ENCODE measurements at places on chromosomes 12 and 14. TPM values are rescaled to one million over a fixed set of nuclear protein-coding genes. Genes with fewer than 3 reads are reported as not detected.

Gene NEK9
- 18.1 TPM for total RNA-seq

Gene APOF
- not detected for total RNA-seq

Gene MMAB
- total RNA-seq = 22.0 TPM

Gene HDAC7
- 31.7 TPM for total RNA-seq

Gene SMCO2
- 0.22 TPM for total RNA-seq

Gene ADGRD1
- total RNA-seq = 0.20 TPM

Gene DHRS2
- total RNA-seq = 0.87 TPM

Gene IAPP
- total RNA-seq = not detected

Gene TROAP
- total RNA-seq = 1.6 TPM

Gene RDH12
- under 0.01 TPM for total RNA-seq
